DMS 273 treated with DMSO at 0.1 percent for 48 hours (cell line): ENCODE measurements at places on chromosomes 5 and 9.

- no peak for DNase-seq
Measured at GRCh38 chr5:151683986-151684588, 2.6 kb downstream of the SPARC start.

GRCh38 chr9:113227436-113227835 lies 6.1 kb downstream of the SLC31A1 start:
- no peak for DNase-seq

DNA sequence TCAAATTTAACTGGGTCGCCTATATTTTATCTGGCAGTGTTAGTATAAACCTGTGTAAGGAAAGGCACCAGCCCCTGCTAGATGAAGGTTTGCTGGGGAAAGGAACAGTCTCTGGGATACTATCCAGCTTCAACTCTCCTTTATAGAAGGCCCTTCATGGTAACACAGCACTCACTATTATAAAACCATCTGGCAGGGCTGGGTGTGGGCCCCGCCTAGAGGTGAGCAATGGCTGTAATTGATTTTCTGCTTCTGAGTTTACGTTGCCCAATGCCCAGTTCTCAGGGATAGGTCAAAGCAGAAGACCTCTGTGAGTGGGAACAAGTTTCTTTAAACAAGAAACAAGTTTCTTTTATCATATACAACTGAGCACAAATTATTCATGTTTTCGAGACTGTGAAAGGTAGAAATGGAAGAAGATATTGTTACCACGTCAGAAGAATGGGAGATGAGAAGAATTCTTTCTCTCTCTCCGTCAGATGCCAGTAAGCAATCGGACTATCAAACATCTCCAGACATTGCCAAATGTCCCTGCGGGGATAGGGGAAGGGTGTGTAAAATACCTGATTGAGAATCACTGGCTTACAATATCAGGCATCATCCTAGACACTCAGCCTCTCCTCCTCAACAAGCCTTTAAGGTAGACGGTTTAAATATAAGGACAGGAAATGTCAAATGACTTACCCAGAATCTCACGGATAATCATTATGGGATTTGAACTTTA lies 205.9 kb downstream of the PDZD2 start:
- peak; percentile 14 for DNase-seq

DNA sequence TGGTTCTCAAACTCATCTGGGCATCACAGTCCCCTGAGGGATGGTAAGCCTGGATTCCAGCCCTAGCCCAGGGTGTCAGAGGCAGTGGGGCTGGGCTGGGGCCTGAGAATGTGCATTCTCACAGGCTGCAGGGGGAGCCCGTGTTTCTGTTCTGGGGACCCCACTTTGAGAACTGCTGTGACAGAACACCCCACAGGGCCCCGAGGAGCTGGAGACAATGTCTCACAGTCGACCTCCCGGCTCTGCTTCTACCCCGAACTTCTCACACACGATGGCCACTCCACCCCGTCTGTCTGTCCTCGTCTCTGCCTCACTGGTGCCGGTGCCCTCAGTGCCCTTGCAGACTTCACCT lies 130.0 kb downstream of the CACNA1B start:
- no peak for DNase-seq

- DNase-seq, result no peak
Measured at GRCh38 chr9:130885484-130886375, 10.9 kb downstream of the QRFP start.

DNA sequence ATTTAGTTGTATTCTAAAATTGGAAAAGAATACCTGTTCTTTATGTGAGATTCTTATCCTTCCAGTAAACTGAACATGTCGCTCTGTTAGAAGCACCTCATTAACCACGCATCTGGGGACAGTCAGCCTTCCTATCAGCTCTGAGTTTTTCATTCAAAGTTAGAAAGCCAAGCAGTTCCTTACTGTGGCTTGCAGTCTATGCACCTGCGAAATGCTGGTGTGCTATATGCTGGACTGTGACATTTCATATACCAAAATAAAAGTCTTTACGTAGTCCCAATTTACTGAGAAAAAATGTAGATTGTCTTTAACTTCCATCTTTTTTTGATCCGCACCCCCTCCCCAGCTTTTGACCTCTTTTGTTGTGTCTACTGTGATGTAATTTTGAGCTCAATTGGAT lies 4.3 kb downstream of the ANP32B start:
- no peak for DNase-seq

- DNase-seq, result no peak
Measured at GRCh38 chr9:33917036-33917435, 100.1 kb downstream of the UBE2R2 start.

DNA sequence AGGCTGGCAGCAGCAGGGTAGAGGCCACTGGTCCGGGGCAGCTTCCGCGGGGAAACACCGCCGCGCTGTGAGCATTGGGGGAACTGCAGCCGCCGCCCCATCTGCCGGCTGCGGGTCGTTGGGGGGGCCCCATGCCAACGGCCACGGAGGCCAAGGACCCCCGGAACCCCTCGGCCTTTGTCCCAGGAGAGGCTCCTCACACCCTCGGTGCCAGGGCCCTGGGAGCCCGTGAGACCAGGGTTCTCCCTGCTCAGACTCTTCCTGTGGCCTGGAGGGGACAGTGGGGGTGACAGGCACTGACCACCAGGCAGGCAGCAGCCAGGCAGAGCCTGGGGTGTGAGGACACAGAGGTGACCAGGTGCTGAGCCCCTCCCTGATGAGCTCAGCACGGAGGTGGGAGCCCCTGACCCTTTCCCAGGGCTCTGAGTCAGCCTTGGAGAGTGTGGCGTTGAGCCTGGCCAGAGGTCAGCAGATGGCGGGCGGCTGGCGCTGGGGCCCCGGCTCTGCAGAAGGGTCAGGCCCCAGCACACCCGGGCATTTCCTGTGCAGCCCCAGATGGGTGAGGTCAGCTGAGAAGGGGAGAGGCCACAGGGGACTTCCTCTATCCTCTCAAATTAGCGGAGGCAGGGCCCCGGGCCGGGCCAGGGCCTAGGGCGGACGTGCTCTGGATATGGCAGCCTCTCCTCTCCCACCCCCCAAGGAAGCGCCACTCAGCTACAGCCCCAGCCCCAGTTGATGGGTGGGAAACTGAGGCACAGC lies 17.9 kb upstream of the EGFL7 start:
- DNase-seq, result no peak

DNA sequence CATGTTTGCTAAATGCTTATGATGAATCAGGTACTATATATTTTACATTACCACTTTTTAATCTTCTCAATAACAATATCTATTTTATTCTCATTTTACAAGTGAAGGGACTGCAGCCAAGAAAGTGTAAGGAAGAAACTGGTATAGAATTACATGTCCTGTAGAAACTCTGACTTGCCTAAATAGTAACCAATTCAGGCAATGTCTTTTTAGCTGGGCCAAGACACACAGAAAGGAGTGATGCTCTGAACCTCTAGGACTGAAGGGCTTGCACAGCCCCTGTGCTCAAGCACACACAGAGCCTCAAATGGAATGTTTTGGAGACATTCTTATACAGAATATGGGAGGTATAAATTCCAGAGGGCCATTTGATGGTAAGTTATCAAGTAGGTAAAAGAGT lies 286.4 kb upstream of the TNC start:
- no peak for DNase-seq

DNA sequence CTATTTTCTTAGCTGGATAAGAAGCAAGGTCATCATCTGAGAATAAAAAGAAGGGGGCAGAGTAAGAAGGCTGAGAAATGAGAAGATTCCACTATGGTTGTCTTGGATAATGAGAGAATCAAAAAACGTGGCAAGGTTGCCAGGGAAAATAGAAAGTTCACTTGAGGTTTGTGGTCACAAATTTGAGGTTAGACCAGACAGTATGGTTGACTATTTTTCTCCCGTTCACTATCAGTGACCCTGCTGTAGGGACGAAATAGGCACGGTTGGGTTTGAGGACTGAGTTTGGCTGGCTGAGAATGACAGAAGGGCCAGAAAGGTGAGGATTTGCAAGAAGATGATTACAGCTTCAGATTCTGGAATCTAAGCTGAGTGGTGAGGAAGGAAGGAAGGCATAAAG lies 266.0 kb upstream of the ZNF462 start:
- no peak for DNase-seq

GRCh38 chr9:31119890-31120454 lies 1264.5 kb upstream of the ACO1 start:
- DNase-seq, result peak; percentile 38

DNA sequence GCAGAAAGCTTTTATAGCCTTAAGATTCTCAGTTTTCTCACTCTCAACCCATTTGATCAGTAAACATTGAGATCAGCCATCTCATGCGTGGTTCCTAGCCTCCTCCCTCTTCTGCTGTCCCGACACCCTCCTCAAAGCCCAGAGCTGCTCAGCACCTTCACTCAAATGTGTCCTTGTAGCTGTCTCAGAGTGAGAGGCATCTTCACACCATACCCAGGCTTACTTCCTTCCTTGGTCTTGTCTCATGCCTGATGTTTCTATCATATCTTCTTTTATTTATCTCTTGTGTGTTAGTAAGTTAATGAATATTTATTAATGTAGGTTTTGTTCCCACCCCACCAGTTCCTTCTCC lies 72.4 kb upstream of the SNX2 start:
- DNase-seq, result no peak

GRCh38 chr9:125884218-125884595 lies 137.0 kb downstream of the PBX3 start:
- no peak for DNase-seq

GRCh38 chr9:4318741-4319140 lies 18.9 kb upstream of the GLIS3 start:
- DNase-seq, result no peak

DNA sequence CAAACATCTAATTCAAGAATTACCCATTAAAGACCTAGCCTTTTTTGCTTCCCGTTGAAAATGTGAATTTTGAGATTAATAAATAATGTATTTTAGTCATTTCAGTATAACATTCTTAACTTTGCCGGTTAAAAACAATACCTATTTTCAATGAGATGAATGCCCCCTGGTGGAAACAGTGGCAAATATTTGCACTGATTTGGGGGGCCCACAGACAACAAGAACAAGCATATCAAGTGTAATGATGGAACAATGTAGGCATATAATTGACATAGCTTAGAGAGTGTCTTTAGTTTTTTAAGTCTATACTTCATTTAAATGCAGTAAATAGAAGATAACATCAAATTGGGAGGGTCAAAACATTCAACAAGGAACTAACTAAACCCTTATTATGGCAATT lies 111.9 kb downstream of the NTRK2 start:
- DNase-seq, result no peak

- DNase-seq, result no peak
Measured at GRCh38 chr5:149063017-149063687, at the start of gene SH3TC2. Gene SH3TC2, minus strand, starts transcription at chr5:149063062. Its CDS starts 40 bp downstream, at chr5:149063022.

DNA sequence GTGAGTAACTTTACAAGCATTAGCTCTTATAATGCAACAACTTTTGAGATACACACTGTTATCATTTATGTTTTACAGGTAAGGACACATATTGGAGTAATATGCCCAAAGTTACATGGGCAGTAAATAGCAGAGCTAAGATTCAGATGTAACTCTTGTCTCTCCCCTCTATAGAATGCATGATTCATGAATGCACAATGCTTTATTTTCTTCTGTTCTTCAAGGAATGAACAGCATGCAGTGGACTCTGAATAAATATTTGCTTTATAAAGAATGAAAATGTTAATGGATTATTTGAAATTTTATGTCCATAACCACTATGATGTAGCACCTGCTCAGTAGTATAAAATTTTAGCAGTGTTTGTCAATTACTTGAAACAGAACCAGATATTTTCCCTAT lies 629.5 kb downstream of the KCTD16 start:
- DNase-seq, result no peak

GRCh38 chr5:78562001-78562400 lies 86.6 kb downstream of the LHFPL2 start:
- DNase-seq, result no peak

GRCh38 chr5:125085797-125086505 lies 339.5 kb upstream of the ZNF608 start:
- DNase-seq, result no peak

DNA sequence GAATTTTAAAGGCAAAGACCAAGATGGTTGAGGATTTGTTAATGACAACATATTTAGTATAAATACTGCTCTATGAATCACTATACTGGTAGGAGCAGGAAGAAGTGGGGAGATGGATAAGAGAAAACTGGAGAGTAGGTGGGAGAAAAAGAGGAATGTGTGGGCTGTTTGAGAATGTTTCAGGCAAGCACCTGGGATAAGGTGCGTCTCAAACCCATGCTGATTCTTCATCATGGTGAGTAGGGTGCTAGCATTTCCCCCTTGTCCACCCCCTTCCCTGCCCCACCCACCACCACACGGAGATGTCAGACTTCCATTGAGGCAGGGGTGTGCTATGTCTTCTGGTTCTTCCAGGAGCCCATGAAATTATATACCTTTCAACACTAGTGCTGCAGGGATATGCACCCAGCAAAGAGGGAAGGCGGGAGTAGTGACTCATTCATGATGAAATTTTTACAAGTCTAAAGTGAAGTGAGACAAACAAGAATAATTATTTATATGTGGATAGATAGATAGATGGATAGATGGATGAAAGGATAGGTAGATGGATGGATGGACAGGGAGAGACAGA lies 54.3 kb downstream of the MTX3 start:
- DNase-seq, result no peak

DNA sequence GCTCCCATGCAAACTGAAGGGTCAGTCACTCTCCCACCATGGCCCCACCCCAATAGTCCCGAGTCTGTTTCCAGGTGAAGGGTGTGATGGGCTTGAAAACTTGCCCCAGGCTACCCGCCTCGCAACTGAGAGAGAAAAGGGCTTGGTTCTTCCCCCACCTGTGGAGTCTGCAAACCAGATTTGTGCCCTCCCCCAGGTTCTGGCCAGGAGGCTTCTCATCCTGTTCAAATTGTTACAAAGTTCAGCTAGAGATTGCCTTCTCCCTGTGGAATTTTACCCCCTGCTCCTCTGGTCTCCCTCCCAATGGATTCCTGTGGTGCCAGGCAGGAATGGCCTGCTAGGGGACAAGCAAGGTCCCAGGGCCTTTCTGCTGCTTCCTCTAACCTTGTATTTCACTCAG lies 93.1 kb upstream of the ACO1 start:
- DNase-seq, result no peak

DNA sequence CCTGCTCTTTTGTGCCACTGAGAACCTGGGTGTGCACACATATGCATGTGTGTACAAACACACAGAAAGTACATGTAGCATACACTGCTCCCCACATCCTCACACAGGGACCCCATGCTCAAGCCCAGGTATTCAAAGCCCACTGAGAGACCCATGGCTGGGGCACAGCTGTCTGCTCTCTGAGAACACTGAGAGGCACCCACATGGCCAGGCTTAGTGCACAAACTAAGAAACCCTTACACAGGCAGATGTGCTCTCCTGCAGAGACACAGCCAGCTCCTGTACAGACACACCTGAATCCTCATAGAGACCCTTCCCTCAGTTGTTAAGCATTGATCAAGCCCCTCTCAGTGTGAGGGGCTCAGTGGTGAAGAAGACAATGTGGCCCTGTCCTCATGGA lies 92.5 kb downstream of the CACNA1B start:
- DNase-seq, result no peak

- DNase-seq, result peak; percentile 21
Measured at GRCh38 chr9:80651044-80651443, 1038.3 kb downstream of the TLE1 start.
